Stimulated activated CD8-positive, alpha-beta memory T cell treated with anti-CD3 and anti-CD28 coated beads, Interleukin-2, amount 100 ng/mL, for 1 hour (primary cell): ENCODE measurements at places on chromosomes 12 and 14.
A peak's percentile ranks its signal among the peaks of the same experiment; 100 is the strongest.

DNA sequence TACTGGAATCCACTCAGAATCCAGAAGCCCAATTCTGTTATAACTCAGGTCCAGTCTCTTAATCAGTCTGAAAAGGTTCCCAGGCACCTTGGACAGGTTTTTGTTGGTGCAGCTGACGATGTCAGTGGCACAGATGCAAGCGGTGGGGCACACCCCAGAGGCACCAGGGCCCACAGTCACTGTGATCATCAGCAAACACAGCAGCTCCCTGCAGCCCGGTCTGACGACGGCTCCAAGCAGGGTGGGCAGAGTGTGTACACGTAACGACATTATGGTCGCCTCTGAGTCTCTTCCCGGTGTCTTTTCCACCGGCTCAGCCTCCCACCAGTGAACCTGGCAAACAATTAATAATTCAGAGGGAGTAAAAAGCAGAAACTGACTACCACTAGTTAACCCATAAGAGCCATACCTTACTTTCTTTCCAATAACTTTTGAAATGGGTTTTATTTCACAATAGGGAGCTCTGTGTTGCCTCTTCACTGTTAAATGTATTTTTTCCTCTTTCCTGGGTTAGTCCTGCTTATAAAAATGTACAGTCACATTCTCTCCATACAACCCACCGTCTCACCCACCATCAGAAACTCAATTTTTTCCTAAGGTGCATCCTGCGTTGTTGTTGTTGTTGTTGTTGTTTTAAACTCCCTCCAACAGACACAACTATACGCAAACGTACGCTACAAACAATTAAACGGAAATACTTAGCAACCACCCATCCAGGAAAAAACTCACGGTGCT is 521 bp upstream of the PCED1B start:
- DNase-seq, result no peak

DNA sequence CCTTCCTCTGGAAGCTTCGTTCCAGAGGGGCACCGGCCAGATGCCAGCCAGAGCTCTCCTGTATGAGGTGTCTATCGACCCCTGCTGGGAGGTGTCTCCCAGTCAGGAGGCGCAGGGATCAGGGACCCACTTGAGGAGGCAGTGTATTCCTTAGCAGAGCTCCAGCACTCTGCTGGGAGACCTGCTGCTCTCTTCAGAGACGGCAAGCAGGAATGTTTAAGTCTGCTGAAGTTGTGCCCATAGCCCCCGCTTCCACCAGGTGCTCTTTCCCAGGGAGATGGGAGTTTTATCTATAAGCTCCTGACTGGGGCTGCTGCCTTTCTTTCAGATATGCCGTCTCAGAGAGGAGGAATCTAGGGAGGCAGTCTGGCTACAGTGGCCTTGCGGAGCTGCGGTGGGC is 22.2 kb upstream of the NAV3 start:
- DNase-seq, result no peak

DNA sequence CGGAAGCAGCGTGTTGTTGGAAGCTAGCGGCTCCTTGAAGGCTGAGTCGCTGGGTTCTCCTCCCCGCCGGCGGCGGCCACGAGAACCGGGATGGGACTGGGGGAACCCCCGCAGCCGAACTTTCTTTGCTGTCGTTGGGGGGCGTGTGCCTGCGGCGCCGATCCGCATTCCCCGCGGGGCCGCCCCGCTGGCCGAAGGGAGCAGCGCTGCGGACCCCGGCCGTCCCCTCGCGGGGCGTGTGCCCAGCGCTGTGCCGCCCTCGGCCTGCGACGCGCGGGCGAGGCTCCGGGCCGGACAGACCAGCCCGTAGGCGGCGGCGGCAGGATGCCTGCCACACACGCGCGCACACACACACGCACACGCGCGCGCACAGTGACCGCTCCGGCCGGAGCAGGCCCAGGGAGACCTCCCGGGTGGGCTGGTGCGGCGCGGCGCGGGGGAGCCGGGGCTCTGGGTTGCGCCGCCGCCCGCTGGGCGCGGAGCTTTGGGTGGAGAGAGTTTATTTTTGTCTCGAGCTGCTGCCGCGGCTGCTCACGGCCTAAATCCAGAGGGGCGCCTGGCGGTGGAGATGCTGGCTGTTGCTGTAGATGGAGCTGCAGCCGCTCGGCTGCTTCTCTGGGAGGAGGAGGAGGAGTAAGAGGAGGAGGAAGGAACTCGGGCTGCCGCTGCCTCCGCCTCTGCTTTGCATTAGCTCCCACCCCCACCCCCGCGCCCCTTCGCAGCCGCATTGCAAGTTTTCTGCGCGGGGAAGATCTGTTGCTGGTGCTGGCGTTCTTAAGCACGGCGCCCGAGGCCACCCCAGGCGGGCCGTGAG is at the start of gene SAMD4A:
SAMD4A (plus strand) TSS at position 719 of the 814 bp plus-strand sequence. CDS start 789 bp downstream, outside the sequence.
- peak; percentile 12 for DNase-seq

- no peak for DNase-seq
These were observed 569 bp upstream of the RGS6 start for GRCh38 chr14:71931492-71932228.

DNA sequence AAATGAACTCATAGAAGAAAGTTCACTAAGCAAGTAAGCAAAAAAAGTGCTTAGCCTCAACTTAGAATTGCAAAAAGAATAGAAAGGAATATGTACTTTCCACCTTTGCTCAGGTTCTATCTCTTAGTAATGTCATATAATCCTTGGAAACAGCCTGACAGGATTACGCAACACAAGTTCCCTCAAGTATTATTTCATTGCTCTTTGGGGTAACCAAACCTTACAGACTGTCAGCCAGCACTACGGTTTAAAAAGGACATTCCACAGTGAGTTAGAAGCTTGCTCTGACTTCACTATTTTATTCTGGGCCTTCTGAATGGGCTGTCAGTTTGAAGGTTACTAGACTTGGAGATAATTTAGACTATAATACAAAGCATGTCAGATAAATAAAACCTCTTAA is 264.0 kb downstream of the ATXN7L3B start:
- DNase-seq, result no peak
